ENCODE measurements at places on chromosomes 5 and 9.

DNA sequence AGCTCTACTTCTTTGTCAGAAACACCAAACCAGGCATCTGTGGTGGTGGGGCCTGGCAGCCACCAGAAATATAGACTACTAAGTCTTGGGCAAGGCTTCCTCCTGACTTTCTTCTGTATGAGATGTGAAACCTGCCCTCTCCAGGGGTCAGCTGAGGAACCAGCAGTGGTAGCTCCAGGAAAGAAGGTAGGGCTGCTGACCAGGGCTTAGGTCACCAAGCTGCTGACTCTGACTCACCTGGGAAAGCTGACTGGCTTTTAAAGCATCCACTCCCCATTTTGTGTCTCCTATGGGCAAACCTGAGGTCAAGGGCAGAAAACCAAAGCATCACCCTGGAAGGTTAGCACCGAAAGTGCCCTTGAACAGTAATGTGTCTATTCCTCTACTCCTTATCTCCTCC is 10.4 kb upstream of the SH3TC2 start:
- no peak for DNase-seq

GRCh38 chr9:77433675-77434445 is 214.3 kb downstream of the GNA14 start:
- no peak for DNase-seq

- no peak for DNase-seq
Observed at GRCh38 chr9:137476856-137477255, 17.7 kb upstream of the NSMF start.

GRCh38 chr9:136441191-136441680 is 1.6 kb upstream of the INPP5E start:
- DNase-seq, result no peak

- DNase-seq, result no peak
Observed at GRCh38 chr9:96574455-96574854, 45.2 kb downstream of the CDC14B start.

DNA sequence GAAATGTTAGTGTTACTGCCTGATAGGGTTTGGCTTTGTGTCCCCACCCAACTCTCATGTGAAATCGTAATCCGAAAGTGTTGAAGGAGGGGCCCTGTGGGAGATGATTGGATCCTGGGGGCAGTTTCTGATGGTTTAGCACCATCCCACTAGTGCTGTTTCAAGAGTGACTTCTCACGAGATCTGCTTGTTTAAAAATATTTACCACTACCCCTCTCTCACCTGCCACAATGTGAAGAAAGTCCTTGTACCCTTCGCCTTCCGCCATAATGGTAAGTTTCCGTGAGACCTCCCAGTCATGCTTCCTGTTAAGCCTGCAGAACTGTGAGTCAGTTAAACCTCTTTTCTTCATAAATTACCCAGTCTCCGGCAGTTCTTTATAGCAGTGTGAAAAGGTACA is 2.6 kb upstream of the RFX3 start:
- peak; percentile 37 for DNase-seq

DNA sequence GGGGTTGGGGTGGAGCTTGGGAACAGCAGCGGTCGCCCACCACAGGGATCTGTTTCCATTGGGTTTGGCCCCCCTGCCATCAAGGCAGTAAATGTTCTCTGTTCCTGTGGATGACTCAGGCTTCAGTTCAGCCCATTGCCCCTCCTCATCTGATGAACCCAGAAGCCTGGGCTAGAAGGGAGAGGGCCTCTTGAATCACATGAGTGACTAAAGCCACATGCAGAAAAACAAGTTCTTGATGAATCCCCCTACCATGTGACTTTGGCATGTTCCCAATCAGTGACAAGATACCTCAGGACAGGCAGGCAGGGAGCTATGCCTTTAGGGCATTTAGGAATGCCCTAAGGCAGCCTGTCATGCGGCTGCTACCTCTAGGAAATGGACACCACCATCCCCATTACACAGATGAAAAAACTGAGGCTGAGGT is 2.5 kb downstream of the SH3PXD2B start:
- DNase-seq, result no peak

- no peak for DNase-seq
Observed at GRCh38 chr9:93599571-93600403, 23.4 kb downstream of the PHF2 start.

DNA sequence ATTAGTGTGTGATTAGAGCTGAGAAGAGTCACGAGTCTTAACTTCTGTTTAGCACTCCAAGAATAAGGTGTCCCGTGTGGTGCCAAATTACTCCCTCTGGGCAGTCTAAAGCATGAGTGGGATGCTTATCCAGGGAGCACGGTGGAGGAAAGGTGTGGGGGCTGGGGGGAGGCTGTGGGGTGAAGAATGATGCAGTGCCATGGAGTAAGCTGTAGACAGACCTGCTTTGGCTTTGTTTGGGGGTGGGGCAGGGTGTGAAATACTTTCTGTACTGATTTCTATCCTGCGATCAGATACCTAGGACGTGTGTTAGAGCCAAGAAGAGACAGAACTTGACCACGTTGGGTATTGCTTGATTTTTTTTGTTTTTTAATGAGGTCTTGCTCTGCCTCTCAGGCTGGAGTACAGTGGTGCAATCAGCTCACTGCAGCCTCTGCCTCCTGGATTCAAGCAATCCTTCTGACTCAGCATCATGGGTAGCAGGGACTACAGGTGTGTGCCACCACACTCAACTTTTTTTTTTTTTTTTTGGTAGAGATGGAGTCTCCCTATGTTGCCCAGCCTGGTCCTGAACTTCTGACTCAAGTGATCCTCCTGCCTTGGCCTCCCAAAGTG is 232.8 kb downstream of the MAN2A1 start:
- no peak for DNase-seq

Data from effector memory CD4-positive, alpha-beta T cell (primary cell).